Kidney capillary endothelial cell (primary cell): ENCODE measurements at places on chromosomes 4 and X.
A peak's percentile ranks its signal among the peaks of the same experiment; 100 is the strongest.

DNA sequence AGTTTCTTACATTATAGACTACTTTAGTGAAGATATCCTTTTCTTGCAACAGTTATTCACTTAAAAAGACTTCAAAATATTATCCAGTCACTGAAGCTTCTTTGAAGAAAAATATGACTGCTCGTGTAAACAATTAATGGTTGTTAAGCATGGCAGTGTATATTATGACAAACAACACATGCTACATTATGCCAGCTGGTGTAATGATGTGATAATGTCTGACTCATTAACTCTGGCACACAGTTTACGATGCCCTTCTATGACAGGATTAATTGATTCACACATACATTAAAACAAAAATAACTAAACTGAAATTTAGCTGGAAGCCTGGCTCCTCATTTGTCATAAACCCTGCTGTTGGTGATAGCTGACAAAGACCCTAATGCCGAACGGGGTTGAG lies 22.4 kb downstream of the GK2 start:
- no peak for DNase-seq

DNA sequence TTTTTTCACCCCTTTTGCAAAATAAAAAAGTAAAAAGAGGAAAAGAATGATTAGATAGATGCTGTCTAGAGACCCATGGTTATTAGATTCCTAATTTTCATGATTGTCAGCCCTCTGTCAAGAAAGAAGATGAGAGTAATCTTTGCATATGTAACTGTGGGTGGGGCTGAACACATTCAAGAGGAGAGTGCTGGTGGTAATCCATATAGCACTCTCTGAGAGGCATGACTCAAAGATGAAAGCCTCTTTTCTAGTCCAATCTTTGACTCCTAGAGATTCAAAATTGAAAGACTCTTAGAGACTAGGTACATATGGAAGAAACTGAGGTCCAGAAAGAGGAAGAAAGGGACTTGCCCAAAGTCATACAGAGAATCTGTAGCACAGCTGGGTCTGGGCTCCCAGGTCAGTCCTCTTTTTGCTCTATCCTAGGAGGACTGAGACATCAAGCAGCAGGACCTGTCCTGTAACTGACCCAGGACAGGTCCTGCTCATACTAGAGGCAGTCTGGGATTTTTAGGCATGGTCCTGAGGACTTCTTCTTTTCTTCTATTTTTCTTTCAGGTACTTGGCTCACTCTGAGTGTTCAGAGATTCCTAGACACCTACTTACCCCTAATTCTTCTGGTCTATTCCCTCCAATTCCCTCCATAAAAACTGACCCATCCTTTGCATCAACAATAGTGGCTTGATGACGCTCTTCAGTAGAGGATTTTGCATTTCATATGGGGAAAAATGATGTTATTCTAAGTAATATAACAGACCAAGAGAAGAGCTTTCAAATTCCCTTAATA lies 23.8 kb downstream of the VSIG4 start:
- no peak for DNase-seq

DNA sequence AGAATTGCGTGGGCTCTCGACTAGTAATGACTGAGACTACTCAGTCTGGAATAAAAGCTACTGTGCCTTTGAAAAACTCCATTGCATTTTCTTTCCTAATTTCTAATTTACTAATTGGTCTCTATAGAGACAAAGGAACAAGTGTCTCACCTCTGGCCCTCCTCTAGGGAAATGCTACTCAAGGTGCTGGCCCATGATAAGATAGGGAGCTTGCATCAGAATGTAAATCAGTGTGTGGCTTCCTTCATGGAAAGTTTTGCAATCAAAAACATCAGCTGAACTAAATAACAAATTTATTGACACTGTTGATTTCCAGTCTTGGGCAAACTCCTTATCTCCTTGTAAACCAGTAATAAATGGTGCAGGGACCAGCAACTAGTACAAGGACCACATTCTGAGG lies 81.8 kb downstream of the SRPX start:
- no peak for DNase-seq

DNA sequence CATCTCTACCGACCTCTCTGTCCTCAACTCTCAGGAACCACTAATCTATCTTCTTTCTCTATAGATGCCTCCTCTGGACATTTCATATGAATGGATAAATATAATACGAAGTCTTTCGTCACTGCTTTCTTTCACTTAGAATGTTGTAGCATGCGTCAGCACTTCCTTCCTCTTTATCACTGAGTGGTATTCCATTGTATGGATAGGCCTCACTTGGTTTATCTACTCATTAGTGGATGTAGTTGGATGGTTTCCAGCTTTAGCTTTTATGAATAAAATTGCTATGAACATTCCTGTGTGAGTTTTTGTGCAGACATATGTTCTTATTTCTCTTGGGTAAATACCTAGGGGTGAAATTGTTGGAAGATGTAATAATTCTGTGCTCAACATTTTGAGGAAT lies 528.2 kb upstream of the FAT1 start:
- DNase-seq = peak; percentile 6

DNA sequence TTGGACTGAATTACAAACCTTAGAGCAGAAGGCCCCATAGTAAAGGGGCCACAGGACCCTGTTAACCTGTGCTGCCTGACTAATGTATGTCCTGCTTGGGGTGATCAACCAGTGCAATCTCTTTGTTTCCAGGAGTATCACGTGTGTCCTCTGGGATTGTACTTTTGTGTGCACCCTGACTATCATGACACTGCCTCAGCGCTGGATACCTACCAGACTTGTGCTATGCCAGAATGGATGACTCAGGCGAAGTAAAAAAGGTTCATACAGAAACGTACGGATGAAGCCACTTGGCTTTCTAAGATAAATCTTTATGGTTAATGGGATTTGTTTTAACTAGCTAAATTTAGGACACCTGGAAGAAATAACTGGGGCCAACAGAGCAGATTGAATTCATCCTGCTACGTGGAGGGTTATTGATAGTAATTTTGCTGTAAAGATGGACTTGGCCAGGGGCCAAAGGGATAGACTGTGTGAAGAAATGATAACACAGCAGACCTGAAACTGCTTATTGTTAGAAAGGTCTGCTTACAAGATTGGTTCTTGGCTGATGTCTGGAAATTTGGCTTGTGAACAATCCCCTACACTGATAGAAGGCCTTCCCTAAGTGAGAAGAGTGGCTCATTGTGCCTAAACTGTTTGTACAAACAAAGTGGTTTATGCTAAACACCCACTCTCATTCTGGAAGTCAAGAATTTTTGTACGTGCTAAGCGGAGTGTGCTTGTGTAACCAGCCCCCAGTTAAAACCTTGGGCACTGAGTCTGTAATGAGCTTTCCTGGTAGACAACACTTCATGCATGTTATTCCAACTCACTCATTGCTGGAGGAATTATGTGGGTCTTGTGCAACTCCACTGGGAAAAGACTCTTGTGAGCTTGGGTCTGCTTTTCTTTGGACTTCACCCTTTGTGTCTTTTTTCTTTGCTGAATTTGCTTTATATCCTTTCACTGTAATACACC lies 750.5 kb upstream of the HTR2C start:
- DNase-seq = no peak

- DNase-seq = no peak
Measured at GRCh38 chr4:153021276-153021675, 85.2 kb downstream of the FHDC1 start.

DNA sequence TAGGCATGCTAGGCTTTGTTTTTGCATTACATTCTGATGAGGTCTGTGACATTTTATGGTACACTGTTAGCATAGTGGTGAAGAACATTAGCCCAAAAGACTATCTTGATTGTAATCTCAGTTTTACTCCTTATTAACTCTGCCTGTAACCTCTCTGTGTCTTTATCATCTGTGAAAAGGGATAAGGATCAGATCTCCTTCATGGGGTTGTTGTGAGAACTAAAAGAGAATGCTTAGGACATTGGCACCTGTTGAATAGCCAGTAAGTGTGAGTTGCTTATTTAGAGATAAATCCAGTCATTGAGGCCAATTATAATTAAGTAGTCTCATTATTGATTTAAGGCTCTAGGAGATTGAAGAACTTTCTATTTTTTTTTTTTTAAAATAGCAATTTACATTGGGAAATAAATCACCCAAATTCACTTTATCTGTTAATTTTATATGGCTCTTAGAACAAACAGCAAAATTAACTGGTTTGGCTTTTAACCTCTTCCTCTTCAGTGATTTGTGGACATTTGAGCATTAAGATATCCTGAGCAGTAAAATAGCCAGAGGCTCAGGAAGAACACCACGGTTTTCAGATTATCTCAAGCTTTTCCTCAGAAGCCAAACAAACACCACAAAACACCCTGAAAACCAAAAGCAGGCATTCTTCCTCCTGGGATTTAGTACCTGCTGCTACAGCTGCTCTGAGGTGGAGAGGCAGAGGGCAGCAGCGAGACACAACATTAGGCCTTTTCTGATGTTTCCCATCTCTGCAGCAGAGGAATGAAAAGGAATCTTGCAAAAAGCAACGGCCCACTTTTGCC lies 192.9 kb downstream of the ARHGAP10 start:
- peak; percentile 5 for DNase-seq

GRCh38 chr4:71206763-71207162 lies 132.1 kb upstream of the SLC4A4 start:
- no peak for DNase-seq

DNA sequence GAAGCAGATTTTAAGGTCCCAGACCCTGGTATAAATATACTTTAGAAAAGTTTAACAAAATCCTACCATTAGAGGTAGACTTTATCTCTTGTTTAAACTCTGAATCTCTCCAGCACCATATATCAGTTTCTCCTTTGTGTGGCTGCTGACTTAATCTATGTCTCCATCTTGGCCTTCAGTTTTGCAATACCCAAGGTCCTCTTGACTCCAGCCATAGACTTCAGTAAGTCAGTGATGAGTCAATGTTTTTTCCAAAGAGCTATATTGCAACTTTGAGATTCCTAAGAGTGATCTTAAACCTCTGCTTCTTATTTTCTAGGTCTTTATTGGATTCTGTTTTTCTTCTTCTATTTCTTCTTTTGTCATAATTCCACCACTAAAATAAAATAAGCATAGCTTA lies 50.8 kb upstream of the ADGRL3 start:
- no peak for DNase-seq

DNA sequence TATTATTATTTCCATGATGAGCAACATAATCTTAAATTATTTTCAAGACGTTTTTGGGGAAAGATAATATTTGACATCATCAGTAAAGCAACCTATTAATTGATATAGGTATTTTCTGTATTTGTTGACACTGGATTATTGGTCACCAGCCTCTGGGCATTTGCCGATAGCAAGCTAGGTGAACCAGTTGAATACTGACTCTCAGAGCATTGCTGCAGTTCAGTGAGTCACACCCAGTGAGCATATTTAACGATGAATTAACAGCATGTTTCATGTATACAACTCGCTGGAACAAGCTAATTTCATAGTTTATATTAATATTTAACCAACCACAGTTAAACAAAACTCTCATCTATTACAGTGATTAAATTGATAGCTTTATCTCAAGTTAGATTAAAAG lies 1006.0 kb upstream of the DIAPH2 start:
- DNase-seq = no peak

- no peak for DNase-seq
Measured at GRCh38 chrX:154717824-154718223, 33.1 kb downstream of the GAB3 start.

DNA sequence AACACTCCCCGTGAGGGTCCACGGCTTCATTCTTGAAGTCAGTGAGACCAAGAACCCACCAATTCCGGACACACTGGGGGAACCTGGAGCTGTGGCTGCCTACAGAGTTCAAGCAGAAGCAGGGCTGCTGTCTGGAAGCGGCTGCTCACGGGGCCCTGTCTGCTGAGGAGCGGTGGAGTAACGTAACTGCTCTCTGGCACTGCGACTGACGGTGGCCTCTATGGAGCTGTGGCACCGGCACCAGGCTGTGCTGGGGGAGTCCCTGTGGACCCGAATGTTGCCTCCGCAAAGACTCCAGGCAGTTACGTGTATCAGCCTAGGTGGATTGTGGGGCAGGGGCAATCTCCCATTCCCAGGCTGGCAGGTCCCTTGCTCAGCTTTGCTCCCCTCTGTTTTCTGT lies 703.3 kb upstream of the FRG1 start:
- DNase-seq = no peak

- no peak for DNase-seq
Measured at GRCh38 chr4:168119890-168120289, 27.6 kb downstream of the ANXA10 start.

GRCh38 chr4:48350871-48351270 lies 9.5 kb downstream of the SLAIN2 start:
- DNase-seq = no peak

- DNase-seq = no peak
Measured at GRCh38 chr4:128853741-128854140, 44.2 kb downstream of the JADE1 start.

GRCh38 chrX:100477467-100477866 lies 67.4 kb upstream of the PCDH19 start:
- no peak for DNase-seq

GRCh38 chr4:156939139-156939538 lies 32.5 kb downstream of the PDGFC start:
- no peak for DNase-seq

DNA sequence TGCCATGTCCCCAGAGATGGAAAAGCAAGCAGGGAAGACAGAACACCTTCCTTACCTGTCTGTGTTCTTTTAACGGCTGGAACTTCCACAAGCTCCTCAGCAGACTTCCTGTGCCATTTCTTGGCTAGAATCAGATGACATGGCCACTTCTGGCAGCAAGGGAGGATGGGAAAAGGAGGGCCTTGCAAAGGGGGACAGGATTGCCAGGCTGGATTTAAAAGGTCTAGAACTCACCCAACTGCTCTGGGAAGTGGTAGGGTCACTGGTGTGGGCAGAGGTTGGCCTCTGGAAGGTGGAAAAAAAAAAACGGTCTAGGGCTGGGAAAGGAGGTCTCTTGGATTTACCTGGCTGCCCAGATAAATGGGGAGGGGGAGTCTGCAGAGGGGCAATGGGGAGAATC lies 1.6 kb upstream of the USP11 start:
- no peak for DNase-seq

DNA sequence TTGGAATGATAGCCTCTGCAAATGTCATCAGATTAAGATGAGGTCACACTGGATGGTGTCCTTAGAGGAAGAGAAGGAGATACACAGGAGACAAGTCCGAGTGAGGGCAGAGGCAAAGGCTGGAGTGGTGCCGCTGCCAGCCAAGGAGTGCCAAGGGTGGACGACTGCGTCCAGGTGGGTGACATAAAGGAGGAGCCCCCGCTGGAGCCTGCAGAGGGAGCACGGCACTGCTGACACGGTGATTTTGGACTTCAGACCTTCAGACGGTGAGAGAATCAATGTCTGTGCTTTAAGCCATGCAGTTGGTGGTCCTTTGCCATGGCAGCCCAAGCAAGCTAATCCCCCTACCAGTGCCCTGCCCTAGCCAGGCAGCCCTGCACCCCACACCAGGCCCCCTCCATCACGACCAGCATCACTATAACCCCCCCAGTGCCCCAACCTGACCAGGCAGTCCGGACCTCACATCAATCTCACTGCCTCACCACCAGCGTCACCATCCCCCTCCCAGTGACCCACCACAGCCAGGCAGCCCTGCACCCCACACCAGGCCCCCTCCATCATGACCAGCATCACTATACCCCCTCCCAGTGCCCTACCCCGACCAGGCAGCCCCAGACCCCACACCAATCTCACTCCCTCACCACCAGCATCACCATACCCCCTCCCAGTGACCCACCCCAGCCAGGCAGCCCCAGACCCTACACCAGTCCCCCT lies 130.0 kb downstream of the HMX1 start:
- no peak for DNase-seq
